Stimulated activated CD4-positive, alpha-beta T cell treated with anti-CD3 and anti-CD28 coated beads, Interleukin-1b, Interleukin-23, amount 100 ng/mL, for 1 hour (primary cell): ENCODE measurements at places on chromosomes 16 and 17.

DNA sequence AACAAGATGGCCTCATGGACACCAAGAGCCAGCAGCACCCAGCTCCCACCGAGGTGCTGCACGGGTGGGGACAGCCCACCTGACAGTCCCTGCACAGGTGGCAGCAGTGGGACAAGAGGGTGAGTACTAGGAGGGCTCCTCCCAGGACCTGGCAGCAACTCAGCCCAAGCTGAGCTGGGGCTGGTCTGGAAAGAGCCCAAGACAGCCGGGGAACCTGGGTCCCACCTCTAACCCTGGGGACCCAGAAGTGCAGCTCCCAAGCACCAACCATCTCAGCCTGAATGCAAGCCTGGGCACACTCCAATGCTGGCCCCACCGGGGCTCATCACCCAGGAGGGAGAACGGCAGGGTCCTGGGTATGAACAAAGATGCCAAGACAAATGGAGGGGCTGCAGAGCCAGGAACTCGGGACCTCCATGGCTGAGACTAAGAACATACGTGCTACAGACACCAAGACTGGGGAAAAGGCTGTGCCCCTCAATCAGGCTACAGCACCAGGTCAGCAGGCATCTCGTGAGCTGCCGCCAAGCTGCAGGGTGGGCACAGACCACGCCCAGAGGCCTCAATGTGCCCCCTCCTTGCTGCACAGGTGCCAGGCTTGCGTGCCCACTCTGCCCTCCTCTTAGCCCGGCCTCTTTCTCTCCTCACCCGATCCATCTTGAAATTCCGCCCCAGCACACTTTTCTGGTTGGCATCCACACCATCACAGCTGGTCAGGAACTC is 37.5 kb upstream of the GSG1L start:
- no peak for DNase-seq

- peak; percentile 47 for DNase-seq
Measured at GRCh38 chr17:63919311-63919723, 678 bp upstream of the GH1 start.

DNA sequence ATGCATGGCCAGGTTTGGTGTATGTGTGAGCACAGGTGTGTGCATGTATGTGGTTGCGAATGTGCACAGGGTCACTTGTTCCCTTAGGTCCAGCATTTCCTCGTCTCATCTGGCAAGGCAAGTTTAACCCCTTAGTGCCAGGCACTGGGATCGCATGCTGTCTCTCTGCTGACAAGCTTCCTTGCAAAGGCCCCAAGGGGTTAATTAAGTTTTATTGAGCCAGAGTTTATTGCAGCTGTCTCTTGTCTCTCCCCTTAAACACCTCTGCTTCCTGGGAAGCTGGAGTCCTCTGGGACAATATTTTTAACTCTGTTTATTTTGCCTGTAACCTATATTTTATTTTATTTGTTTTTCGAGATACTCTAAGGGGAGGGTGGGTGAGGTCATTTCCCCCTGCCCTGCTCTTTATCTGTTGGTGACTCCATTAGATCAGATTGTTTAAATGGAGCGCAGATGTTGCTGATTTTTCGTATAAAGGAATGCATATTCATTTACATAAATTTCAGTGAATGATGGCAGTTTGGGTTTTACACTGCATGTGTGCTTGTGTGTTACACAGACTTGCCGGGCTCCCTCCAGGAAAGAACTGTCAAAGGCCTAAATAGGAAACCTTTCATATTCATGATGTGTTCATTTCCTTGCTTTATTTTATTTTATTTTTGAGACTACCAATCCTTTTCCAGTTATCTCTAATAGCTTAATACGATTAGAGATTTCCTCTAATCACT is 99.7 kb downstream of the CBLN1 start:
- no peak for DNase-seq

GRCh38 chr16:4328046-4328781 is 12.3 kb downstream of the GLIS2 start:
- DNase-seq = no peak

GRCh38 chr16:69938981-69939820 is 11.9 kb upstream of the CLEC18A start:
- DNase-seq = no peak

- DNase-seq = no peak
Measured at GRCh38 chr16:14344292-14344691, 273.2 kb downstream of the MRTFB start.

DNA sequence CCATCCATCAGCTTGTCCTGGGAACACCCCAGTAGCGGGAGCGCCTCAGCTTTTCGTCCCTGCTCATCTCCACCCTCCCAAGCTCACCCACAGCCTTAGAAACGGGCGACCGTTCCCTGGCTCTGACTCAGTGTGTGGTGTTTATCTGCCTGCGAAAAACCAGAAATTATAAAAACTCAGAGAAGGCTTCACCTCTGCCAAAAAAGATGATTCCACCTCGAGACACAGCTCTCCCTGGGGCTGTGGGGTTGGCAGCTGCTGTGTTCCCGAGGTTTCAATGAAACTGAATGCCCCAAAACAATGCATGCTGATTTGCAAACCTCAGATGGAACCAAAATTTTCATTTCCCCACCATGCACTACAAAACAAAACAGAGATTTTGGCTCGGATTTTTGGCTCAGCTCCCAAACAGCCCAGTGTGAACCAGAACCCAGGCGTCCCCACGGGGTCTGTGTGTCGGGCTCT is 62.4 kb upstream of the MED9 start:
- no peak for DNase-seq

GRCh38 chr16:76535-77272 is 1.3 kb upstream of the MPG start:
- DNase-seq = no peak

GRCh38 chr17:82098939-82099763 is 1.1 kb upstream of the FASN start:
- no peak for DNase-seq

GRCh38 chr17:34299956-34300577 is 14.5 kb downstream of the CCL11 start:
- no peak for DNase-seq

GRCh38 chr17:3527896-3528295 is 29.7 kb downstream of the TRPV3 start:
- DNase-seq = no peak

DNA sequence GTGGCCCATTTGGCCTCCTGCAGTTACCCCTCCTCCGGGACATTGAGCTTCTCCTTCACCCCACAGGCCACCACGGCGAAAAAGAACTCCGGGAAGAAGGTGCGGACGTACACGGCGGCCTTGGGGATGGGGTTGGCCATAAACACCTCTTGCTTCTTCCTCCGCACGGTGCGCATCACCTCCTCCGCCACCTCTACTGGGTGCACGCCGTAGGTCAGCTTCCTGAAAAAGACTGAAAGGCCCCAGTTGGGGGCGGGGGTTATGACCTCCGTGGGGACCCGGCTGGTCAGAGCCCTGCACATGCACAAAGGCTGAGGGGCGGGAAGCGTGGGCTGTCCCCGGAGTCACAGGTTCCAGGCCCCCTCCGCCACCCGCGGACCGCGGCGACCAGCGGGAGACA is 19.9 kb downstream of the DHRS7C start:
- DNase-seq = no peak

DNA sequence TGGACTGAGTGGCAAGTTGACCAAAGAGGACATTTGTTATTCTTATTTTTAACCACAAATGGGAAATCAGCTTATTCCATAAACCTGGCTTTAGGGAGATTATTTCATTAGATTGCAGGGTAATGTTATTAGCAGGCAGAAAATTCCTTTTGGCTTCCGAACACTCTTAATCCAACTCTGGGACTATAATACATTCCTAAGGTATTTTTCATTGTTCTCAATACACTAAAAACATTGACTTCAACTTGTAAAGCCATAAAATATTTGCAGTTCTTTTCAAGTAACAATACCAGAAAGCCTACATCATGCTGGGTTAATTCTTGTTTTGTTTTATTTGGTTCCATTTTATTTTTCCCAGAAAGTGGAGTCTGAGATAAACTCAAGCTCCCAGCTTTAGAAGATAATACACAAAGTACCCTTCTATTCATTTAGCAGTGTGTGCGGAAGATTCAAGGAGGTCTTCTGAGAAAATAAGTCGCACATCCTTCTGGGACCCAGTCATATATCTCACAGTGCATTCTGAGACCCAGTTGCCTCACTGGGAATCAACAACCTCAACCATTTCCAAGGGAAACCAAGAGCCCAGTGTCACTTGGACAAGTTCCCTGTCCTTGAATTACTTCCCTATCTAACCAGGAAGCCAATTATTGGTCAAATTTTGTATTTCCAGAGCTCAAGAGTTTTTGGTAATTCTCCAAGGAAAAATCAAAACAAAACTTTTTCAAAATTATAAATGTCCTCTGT is 389.6 kb upstream of the DYNLRB2 start:
- no peak for DNase-seq

- no peak for DNase-seq
Measured at GRCh38 chr17:54235571-54235970, 412.8 kb downstream of the KIF2B start.

GRCh38 chr17:28097901-28098300 is 55.4 kb downstream of the NLK start:
- no peak for DNase-seq

GRCh38 chr16:81616321-81617020 is 162.6 kb upstream of the PLCG2 start:
- peak; percentile 23 for DNase-seq

DNA sequence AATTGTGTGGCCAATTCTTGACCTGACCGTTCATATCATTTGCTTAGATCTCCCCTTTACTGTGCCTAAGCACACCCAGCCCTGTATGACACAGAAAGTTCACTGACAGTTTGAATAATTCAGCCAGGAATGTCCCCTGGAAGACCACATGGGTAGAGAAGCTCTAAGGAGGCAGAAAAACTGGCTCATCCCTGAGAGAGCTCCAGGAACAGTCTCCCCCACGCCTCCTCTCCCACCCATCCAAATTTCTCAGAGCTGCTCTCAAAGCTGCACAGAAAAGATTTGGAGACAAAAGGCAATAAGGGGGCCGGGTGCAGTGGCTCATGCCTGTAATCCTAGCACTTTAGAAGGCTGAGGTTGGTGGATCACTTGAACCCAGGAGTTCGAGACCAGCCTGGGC is 11.2 kb downstream of the PRAC1 start:
- DNase-seq = no peak

DNA sequence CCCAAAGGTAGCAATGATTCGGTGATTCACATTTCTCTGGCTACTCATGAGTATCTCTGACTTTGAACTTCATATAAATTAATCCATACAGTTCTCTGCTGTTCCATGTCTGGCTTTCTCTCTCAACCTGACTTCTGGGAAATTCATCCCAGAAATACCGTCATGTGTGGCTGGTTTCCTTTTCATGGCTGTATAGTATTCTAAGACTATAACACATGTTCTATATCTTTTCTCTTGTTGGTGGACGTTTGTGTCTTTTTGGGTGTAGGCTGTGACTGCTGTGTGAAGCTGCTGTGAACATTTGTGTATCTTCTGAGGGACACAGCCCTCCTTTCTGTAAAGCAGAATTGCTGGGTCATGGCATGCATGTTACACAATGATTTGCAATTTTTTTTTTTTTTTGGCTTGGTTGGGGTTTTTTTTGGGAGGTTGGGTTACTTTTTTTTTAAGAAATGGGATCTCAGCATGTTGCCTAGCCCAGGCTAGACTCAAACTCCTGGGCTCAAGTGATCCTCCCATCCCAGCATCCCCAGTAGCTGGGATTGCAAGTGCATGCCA is 6.3 kb downstream of the TTYH2 start:
- no peak for DNase-seq

- DNase-seq = no peak
Measured at GRCh38 chr17:17921192-17922069, 50.8 kb downstream of the TOM1L2 start.

DNA sequence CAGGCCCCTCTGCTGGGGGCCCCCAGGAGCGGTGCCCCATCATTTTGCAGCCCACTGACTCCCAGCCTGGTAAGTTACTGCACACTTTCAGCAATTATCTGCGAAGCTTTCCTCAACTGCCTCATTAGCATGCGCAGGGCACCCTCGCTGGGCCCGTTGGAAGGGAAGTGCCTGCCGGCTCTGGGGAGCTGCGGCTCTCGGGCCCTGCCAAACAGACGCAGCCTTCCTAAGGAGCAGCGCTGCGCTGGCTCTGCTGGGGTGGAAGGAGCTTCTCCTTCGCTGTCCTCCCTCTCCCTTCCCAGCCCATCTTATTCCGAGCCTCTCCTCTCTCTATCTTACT is 71.0 kb downstream of the RBBP6 start:
- no peak for DNase-seq

DNA sequence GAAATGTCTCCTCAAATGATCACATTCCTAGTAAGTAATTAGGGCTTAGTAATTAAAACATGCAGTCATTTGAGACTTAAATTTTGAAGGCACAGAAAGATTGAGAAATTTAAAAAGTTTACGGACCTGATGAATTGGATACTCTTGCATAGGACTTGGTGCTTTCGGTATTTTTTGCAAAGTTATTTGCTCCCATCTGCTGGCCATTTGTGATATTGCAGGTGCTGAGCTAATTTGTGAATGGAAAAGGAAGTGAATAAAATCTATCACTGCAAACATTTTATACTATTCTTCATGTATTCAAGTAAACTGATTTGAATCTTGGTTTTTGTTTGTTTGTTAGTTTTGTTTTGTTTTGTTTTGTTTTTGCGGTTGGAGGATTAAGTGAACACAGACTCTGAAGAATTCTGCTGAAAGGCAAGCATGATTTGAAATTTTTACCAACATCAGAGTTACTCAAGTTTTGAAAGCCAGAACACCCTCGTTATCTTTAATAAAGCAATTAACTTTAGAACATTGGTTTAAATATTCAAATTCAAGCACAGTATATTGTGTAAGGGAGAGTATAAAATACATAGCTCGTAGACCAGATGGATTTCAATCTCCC is 689.5 kb upstream of the RBFOX1 start:
- DNase-seq = peak; percentile 12

DNA sequence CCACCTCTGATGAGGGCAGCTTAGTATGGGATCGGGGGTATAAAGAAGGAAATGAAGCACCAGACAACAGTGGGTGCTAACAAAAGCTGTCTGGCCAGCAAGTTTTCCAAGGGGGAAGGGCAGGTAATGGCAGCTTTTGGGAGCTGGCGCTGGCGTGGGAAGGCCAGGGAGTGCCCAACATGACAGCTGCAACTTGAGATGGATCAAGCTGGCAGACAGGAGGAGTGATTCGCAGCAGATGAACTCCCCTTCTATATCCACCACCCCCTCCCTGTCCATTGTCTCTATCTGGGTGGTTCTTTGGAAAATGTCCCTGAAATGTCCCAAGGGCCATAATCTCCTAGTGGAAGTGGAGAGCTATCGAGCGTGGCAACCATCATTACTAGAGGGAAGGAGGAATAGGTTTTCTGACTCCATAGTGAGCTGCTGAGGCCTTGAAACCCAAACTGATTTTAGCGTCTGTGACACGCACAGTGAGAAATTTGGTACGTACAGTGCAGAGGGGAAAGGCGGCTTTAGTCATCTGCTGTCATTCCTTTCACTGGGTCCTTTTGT is 4.8 kb upstream of the INPP5K start:
- no peak for DNase-seq
